ENCODE measurements at places on chromosomes 16 and 17.

- DNase-seq, result no peak
Measured at GRCh38 chr17:45332505-45332904, 15.7 kb upstream of the MAP3K14 start.

DNA sequence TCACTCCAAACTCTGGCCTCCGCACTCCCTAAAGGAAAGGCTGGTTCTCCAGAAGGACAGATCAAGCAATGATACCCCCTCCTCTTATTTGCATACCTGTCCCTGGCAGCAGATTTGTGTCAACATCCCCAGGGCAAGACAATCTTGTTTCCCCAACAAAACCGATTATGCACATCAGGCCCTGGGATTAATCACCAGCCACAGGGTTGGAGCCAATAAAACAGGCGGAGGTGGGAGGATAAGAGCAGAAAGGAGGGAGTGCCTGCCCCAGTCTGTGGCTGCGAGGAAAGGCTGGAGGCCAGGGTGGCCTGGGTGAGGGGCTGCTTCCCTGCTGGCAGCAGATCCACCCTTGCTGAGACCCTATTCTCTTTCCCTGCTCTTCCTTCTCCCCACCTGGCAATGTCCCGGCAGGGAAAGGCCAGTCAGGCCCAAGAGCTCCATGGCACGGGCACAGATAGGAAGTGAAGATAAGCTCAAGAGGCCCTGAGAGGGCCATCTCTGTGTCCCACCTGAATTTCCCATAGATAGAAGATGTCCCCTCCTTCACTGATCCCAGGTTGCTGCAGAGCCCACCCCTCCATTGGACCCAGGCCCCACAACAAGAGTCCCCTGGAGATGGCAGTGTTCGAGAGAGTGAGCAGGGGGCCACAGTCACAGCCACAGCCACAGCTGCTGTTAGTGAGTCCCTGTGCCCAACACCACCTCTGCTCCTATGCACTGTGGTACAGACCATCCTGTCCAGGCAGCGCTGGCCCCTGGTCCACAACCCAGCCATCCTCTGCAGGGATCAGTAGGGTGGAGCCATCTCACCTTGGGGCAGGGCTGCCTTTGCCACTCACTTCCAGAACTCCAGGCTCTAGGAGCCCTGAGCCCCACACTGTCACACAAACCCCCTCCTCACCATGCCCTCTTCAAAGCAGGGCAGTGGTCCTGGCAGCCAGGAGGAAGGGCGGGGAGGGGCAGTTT lies 137.5 kb downstream of the SDK2 start:
- DNase-seq, result no peak

GRCh38 chr16:10946308-10946707 lies 1.9 kb downstream of the CLEC16A start:
- DNase-seq, result no peak

- DNase-seq, result no peak
Measured at GRCh38 chr17:36544044-36544306, 744 bp upstream of the GGNBP2 start.
